ENCODE measurements at places on chromosomes 7 and 10.

GRCh38 chr7:30851651-30852307 lies 59.9 kb upstream of the AQP1 start:
- no peak for DNase-seq

- DNase-seq, result no peak
These were observed 173.9 kb upstream of the SP4 start for GRCh38 chr7:21253740-21254687.

- no peak for DNase-seq
These were observed 127.1 kb downstream of the CREB5 start for GRCh38 chr7:28539289-28539981.

DNA sequence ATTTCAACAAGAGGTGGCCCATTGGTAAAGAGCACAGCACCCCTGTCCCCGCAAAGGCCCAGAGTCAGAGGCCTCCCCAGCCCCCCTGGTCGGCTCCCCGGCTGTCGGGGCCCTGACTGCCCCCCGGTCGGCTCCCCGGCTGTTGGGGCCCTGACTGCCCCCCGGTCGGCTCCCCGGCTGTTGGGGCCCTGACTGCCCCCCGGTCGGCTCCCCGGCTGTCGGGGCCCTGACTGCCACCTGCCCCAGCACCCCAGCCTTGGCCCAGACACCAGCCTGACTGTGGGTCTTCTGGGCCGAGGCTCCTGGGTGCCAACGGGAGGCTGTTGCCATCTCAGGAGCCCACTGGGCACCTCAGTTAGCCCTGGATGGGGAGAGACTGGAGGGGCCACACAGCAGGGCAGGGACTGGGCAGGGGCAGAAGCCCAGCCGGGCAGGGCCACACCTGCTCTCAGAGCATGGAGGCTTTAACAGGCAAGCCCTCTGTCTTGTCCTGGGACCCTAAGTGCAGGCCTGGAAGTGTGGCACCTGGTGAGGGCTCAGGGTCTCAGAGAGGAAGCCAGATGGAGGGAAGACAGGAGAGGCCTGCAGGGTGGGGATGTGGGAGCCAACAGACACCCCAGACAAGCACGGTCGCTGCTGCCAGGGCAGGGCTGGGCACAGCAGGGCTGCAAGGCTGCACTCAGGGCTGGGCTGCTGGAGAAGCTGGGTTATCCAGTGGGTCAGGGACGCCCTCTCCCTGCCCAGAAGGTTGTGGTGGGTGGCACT lies 56.5 kb downstream of the JAKMIP3 start:
- DNase-seq, result no peak

- DNase-seq, result no peak
These were observed 1.3 kb downstream of the NRCAM start for GRCh38 chr7:108454674-108455550.
